ENCODE measurements at places on chromosomes 2 and 18.

GRCh38 chr18:2424420-2424819 is 146.9 kb downstream of the METTL4 start:
- no peaks in the 10 kb centered on the region for H3K27me3 ChIP-seq
- H3K4me3 ChIP-seq: no peak overlapping the region
- no peak for DNase-seq
- no peak overlapping the region for H3K27ac ChIP-seq

- H3K4me3 ChIP-seq: peak overlapping the region; percentile 38
- peaks cover 86% of the 10 kb centered on the region for H3K4me1 ChIP-seq
- H3K27ac ChIP-seq: peak overlapping the region; percentile 94
- DNase-seq: no peak
- no peaks in the 10 kb centered on the region for H3K27me3 ChIP-seq
Measured at GRCh38 chr2:42055573-42056514, 8.0 kb downstream of the PKDCC start.

GRCh38 chr2:54306556-54306955 is 50.5 kb upstream of the TSPYL6 start:
- no peaks in the 10 kb centered on the region for H3K36me3 ChIP-seq
- no peak for DNase-seq
- no peaks in the 10 kb centered on the region for H3K27me3 ChIP-seq
- H3K4me1 ChIP-seq: no peaks in the 10 kb centered on the region

GRCh38 chr2:18790509-18791171 is 201.3 kb upstream of the NT5C1B start:
- no peak for DNase-seq
- no peak overlapping the region for H3K4me3 ChIP-seq
- no peaks in the 10 kb centered on the region for H3K27me3 ChIP-seq
- H3K4me1 ChIP-seq: peaks cover 7% of the 10 kb centered on the region

- peak; percentile 45 for DNase-seq
- H3K27ac ChIP-seq: peak overlapping the region; percentile 78
- H3K4me3 ChIP-seq: peak overlapping the region; percentile 54
- H3K36me3 ChIP-seq: no peaks in the 10 kb centered on the region
- no peaks in the 10 kb centered on the region for H3K27me3 ChIP-seq
Measured at GRCh38 chr18:63236921-63237846, 82.4 kb downstream of the BCL2 start.

DNA sequence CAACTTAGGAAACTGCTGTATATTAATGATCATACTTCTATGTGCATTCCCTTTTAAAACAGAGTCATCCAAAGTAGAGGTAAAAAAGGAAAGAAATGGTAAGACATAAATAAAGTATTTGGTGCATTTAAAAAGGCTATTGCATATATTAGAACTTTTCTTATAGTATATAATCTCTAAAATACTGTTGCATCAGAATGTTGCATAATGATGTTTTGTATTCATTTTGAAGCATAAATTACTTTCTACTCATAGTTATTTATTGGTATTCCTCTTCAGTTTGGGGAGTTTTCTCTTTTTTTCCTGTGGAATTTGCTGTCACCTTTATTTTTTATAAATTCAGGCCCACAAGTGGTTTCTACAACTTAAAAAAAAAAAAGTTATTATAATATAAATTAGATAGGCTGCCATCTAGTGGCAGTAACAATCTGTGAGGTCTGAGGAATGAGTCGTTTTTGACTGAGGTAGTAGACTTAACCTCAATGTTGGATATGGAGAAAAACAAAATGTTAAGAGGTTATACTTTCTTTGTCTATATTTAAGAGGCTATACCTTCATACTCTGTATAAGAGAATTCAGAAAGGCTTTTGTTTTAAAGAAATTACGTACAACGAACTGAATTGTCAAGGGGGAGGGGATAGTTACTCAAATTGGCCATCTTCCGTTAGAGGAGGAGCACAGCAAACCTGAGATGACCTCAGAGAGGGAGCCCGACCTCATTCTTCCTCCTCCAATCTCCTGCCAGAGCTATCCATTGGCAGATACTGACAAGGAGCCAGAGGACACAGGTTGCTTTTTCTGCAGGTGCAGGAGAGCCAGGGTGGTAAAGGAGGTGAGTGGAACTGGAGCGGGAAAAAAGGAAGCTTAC is 23.8 kb downstream of the ANKAR start:
- no peak overlapping the region for H3K4me3 ChIP-seq
- no peaks in the 10 kb centered on the region for H3K27me3 ChIP-seq
- H3K4me1 ChIP-seq: no peaks in the 10 kb centered on the region
- no peak for DNase-seq

DNA sequence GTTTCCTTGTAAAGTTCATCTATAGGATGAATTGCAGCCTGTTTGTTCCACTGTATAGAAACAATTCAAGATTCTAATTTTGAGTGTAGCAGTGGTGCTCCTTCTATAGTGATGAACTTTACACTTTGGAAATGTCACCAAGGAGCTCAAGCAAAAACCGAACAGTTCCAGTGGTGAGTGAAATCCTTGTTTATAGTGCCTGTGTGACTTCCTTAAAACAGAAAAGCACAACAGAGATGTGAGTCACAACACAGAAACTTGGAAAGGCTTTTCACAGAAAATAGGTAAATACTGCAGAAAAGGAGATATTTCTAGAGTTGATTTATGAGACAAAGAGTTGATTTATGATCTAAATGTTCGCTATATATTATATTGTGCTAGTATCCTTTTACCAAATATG is 482.0 kb downstream of the PTPRM start:
- no peaks in the 10 kb centered on the region for H3K27me3 ChIP-seq
- no peak overlapping the region for H3K27ac ChIP-seq
- peaks cover 22% of the 10 kb centered on the region for H3K4me1 ChIP-seq
- no peak for DNase-seq
- H3K36me3 ChIP-seq: no peaks in the 10 kb centered on the region

DNA sequence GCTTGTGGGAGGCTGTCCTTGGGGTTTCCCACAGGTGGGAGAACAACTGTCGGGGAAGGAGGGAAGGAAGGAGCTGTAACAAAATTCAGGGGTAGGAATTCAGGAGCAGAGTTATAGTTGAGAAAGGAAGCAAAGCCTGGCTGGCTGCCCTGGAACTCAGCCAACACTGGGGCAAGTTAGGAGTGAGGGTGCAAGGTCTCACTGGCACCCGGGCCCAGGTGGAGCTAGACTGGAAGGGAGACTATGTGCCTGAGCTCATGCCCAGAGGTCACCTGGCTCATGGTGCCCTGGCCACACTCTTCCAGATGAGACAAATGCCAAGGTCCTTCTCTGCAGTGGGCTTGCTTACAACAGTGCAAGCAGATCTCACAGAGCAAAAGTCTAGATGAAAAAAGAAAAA is 75.6 kb upstream of the ARHGAP28 start:
- H3K27ac ChIP-seq: no peak overlapping the region
- DNase-seq: no peak
- no peak overlapping the region for H3K4me3 ChIP-seq

DNA sequence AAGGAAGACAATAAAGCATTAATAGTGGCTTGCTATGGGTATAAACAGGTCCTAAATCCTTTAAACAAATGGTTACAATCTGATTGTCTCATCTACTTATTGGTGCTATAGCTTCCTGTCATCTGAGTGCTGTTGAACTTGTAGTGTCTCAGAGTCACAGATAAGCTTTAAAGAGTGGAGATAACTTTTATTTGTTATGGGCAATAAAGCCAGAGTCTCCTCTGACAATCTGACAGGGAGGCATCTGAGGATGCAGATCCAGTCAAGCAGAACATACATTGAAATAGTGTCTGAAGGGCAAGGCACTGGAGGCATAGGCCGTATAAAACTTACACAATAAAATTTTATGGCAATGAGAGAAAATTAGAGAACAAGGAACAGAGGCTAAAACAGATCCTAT is 1132.4 kb upstream of the CDH2 start:
- H3K36me3 ChIP-seq: no peaks in the 10 kb centered on the region
- H3K4me1 ChIP-seq: no peaks in the 10 kb centered on the region
- H3K27ac ChIP-seq: no peak overlapping the region
- H3K4me3 ChIP-seq: no peak overlapping the region
- H3K27me3 ChIP-seq: no peaks in the 10 kb centered on the region
- DNase-seq: no peak

DNA sequence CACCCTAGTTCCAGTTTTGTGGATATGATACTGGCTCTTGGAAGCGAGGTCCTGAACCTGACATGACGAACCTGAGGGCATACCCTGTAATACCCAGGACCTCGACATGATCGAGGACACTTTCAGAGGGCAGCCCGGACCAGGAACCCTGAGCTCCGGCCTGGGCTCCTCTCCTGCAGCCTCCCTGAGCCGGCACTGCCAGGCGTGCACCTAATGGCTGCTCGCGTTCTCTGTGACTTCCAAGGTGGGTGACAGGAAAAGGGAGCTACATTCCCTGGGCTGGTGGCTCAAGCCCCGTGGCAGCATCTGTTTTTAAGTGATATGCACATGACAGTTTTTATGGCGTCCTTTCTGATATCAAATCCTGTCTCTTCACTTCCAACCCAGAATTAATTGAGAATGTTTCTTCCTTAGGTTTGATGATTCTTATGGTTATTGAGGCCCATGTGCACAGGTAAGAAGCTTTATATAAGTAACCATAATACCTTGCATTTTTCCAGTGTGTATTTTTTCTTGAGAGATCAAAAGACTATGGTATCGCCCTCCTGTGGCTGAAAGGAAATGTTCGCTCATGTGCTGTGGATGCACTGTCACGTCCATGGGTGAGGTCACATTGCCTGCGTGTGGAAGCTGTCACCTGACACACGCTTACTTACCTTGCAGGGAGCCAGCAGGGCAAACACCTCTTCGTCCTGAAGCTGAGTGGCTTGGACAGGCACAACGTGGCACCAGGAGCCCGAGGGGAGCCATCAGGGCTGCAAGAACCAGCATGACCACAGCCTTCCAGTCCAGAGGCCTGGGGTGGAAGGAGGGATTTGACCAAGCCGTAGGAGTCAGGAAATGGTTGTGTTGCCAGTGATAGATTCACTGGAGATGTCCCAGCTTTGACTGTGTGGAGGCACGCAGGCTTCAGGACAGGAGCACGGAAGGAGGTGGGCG is 367.4 kb upstream of the MYT1L start:
- DNase-seq: no peak
- H3K27me3 ChIP-seq: no peaks in the 10 kb centered on the region
- no peak overlapping the region for H3K4me3 ChIP-seq
- H3K27ac ChIP-seq: no peak overlapping the region
- no peaks in the 10 kb centered on the region for H3K36me3 ChIP-seq
- no peaks in the 10 kb centered on the region for H3K4me1 ChIP-seq

Measured in gastrocnemius medialis (tissue), 4 donors.